ENCODE measurements at places on chromosomes 2 and 18.

DNA sequence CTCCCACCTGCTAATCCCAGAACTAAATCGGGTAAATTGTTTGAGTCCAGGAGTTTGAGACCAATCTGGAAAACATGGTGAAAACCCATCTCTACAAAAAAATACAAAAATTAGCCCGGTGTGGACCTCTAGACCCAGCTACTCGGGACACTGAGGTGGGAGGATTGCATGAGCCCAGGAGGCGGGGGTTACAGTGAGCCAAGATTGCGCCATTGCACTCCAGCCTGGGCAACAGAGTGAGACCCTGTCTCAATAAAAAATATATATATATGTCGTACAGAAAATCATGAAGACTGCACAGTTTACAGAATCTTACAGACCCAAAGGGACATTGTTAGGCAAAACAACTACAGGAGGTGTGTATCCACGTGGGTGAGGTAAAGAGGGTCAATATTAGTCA lies 4.0 kb upstream of the DPY30 start:
- DNase-seq: no peak

DNA sequence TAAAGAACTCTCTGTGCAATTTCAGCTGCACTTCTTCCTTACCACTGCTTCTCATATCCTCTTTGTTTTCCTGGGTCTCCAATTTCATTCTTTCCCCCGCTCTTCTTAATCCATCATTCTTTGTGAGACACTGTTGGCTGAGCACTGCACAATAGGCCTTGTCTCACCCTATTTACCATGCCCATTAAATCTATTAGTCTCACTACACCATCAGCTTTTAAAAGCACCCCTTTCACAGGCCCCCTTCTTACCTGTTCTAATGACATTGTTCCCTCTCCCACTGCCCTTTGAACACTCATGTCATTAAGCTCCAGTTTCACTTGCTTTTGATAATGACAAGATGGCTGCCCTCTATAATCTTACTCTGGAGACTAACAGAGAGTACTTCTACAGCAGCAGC lies 404.1 kb upstream of the ACVR2A start:
- no peak for DNase-seq

GRCh38 chr2:85253890-85254289 lies 73.9 kb downstream of the TGOLN2 start:
- DNase-seq: no peak

GRCh38 chr18:69830189-69830588 lies 117.5 kb downstream of the CD226 start:
- DNase-seq: no peak

GRCh38 chr18:35589546-35589945 lies 8.0 kb downstream of the GALNT1 start:
- no peak for DNase-seq

DNA sequence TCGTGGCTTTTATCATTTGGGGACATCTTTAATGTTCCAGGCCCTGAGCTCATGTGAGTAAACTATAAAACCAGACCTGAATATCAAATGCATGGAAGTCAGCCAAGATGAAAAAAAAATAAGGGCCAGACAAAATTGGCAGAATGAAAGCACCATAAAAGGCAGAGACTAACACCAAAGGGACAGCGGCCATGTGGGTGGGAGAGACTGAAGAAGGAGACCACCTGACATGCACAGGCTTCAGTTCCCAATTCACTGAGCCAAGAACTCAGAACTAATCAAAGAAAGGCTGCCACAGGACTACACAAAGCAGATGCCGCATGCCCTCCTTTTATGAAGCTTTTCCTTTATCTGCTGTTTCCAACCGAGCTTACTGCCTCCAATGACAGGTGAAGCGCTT lies 267.1 kb downstream of the RAD51AP2 start:
- no peak for DNase-seq

- DNase-seq: peak; percentile 80
Measured at GRCh38 chr18:48319801-48320638, 89.2 kb downstream of the ZBTB7C start.

GRCh38 chr2:99198103-99198841 lies 17.3 kb downstream of the MRPL30 start:
- DNase-seq: no peak

Data from NCI-H510A treated with DMSO at 0.1 percent for 48 hours (cell line).